ENCODE measurements at places on chromosomes 12 and 14.

- no peak for DNase-seq
Observed at GRCh38 chr14:21036751-21037150, 2.1 kb upstream of the RNASE13 start.

- no peak for DNase-seq
Observed at GRCh38 chr12:89832336-89832735, 123.7 kb upstream of the ATP2B1 start.

GRCh38 chr12:3436461-3437065 is 54.4 kb upstream of the PRMT8 start:
- DNase-seq: no peak

- DNase-seq: no peak
Observed at GRCh38 chr14:101062601-101063000, 159.1 kb upstream of the RTL1 start.

DNA sequence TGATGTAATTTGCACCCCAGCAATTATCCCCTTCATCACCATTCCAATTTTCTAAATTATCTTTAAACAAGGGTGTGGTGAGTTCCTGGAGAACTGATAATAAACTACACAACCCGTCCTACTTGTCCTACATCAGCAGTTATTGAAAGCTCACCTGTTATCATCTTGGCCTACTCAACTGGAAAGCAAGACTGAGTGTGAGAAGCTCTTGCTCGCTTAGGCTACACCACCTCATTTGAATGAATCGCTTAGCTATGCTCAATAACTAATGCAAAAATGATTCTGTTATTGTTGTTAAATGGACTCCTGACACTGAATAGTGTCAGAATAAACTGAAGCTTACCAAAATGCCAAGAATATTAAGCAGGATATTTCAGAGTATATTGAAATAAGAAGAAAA is 115.4 kb upstream of the BTG1 start:
- DNase-seq: no peak

DNA sequence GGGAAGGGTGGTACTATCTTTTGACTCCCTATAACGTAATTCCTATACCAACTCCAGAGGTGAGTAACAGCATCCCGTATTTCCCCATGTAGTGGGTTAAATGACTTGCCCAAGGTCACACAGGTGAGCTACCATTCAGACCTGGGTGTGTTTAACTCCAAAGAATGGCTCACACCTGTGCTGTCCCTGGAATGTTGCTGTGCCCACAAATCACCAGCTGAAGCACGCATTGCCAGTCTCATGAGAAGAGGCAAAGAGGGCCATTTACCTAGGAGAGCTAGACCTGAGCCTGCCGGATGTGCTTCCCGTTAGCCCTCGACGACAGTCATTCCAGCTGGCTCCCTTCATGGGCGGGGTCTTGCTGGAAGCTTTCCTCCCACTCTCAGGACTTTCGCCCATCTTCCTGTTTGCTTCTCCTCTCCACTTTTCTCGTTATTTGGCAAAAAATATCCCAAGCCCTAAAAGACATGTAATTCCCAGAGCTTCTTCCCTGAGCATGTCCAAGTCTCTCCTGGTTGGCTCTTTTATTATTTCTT is 106.6 kb upstream of the VASH1 start:
- DNase-seq: no peak

- no peak for DNase-seq
Observed at GRCh38 chr12:32568228-32568627, 110.9 kb upstream of the DNM1L start.

- no peak for DNase-seq
Observed at GRCh38 chr12:116152268-116152667, 125.2 kb downstream of the MED13L start.

DNA sequence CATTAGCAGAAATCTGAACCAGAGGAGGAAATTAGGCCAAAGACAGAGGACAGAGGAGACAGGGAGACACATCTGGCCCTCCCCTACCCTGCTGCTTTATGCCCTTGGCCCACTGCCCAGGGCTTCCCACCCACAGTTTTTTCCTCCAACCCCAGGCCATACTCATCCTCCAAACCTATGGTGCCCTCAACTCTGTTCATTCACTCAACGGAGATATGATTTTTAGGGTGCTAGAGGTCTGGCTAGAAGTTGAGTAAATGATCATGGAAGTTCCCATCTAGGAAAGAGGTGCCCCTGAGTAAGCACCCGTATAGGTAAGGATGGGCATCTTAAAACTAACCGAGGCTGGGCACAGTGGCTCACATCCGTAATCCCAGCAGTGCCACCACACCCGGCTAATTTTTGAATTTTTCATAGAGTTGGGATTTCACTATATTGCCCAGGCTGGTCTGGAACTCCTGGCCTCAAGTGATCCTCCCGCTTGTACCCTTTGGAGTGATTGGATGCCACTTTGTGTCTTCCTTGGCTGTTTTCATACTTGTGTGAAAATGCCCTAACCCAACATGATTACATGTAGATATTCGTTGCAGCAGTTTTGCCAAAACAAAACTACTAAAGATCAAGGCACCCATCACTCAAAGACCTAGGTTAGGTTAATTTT is 4.4 kb downstream of the KRT18 start:
- DNase-seq: no peak

GRCh38 chr14:76293221-76293620 is 82.7 kb upstream of the ESRRB start:
- DNase-seq: no peak

- DNase-seq: no peak
Observed at GRCh38 chr12:58154359-58154758, 213.0 kb downstream of the ATP23 start.

DNA sequence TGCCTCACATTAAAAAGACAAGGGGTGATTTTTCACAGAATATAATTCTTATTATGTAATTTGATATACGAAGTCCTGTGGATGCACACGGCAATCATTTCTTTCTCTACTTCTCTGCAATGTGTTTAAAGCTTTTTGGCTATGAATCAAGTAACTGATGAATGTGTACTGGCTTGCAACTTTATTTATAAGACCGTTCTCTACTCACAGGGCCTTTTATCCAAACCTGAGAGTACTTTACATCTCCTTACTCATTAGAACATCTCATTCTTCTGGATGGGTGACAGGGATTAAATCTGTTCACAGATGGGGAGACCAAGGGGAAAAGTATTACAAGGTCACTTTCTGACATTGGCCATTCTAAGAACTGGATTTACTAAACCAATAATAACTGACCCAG is 215.8 kb upstream of the DIO2 start:
- DNase-seq: no peak

- no peak for DNase-seq
Observed at GRCh38 chr12:9387450-9387849, 179.3 kb upstream of the PZP start.

DNA sequence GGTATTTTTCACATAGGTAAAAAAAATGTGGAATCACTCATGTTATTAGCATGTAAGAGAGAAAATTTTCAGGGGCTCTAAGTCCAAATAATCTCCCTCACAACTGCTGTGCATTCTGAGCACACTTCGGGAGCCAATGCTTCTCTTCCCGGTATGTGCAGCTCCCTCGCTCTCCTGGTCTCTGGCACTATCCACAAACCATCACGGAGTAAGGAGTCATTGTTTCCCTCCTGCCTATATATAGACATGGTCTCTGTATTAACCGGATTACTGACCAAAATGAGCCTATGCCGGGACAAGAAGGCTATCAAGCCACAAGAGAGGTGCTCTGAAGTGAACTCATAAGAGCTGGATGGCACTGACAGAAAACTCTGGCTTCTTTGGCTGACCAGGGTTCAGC is 13.4 kb downstream of the HECTD4 start:
- DNase-seq: peak; percentile 76

- DNase-seq: peak; percentile 25
Observed at GRCh38 chr14:97021571-97022168, 224.5 kb downstream of the VRK1 start.
